ENCODE measurements at places on chromosomes 3 and 15. TPM values are rescaled to one million over a fixed set of nuclear protein-coding genes. Genes with fewer than 3 reads are reported as not detected.

Gene PRTG
- not detected for total RNA-seq

DNA sequence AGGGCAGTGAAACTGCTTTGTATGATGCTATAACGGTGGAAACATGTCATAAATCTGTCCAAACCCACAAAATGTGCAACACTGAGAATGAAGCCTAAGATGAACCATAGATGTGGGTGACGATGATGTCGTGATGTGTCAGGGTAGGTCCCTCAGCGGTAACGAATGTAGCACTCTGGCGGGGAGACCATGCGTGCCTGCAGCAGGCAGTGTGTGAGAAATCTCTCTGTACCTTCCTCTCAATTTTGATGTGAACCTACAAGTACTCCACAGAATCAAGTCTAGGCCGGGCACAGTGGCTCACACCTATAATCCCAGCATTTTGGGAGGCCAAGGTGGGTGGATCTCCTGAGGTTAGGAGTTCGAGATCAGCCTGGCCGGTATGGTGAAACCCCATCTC lies 268.2 kb upstream of the LYSMD4 start:
- peak; percentile 93 for ATAC-seq

- no peak for ATAC-seq
Observed at GRCh38 chr15:85592148-85592547, 202.6 kb downstream of the KLHL25 start.

DNA sequence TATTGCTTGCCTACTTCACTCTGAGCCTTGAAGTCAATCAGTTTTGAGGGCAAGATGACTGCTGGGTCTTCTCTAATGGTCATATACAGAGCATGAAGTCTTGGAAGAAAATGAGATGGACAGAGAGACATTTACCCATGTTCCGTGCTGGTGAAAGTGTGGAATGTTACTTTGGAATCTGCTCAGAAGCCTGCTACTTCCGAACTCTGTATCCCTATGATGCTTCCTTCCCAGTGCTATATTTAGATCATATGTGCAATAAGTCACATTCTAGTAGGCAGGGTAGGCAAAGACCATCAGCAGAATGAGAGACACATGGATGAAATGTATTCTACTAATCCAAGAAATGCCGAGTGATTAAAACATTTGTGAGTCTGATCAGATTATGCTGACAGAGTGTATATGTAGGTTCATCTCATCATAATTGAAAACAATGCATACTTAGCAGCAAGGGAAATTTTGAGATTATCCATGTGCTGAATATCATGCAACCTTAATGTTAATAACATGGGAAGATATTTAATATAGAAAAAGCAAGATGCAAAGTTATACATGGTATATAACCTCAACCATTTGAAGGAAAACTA lies 60.5 kb downstream of the RAB7A start:
- no peak for ATAC-seq

- peak; percentile 66 for ATAC-seq
Observed at GRCh38 chr3:10232137-10232536, 16.1 kb upstream of the TATDN2 start.

Gene ITIH1
- total RNA-seq, result not detected

- no peak for ATAC-seq
Observed at GRCh38 chr15:26087881-26088280, 224.8 kb upstream of the ATP10A start.

Gene FOXL2NB
- not detected for total RNA-seq

- peak; percentile 92 for ATAC-seq
Observed at GRCh38 chr3:16848007-16848406, 36.7 kb upstream of the PLCL2 start.
